ENCODE measurements at places on chromosomes 4 and X. TPM values are rescaled to one million over a fixed set of nuclear protein-coding genes. Genes with fewer than 3 reads are reported as not detected.

SEPTIN11 gene
- 160 TPM for total RNA-seq

SPANXA1 gene
- not detected for total RNA-seq

MAGEA8 gene
- total RNA-seq = not detected

FRG2 gene
- total RNA-seq = not detected

MSX1 gene
- total RNA-seq = 0.65 TPM

BTK gene
- total RNA-seq = not detected

TEX13B gene
- total RNA-seq = not detected

AR gene
- 1.6 TPM for total RNA-seq

FGFBP2 gene
- not detected for total RNA-seq

CTAG1A gene
- total RNA-seq = not detected

Measured in cardiac atrium fibroblast (primary cell).